ENCODE measurements at places on chromosomes 5 and 9.
A peak's percentile ranks its signal among the peaks of the same experiment; 100 is the strongest.

- DNase-seq = no peak
Observed at GRCh38 chr9:14106699-14107098, 207.2 kb downstream of the NFIB start.

- no peak for DNase-seq
Observed at GRCh38 chr9:70441622-70442021, 27.2 kb upstream of the KLF9 start.

DNA sequence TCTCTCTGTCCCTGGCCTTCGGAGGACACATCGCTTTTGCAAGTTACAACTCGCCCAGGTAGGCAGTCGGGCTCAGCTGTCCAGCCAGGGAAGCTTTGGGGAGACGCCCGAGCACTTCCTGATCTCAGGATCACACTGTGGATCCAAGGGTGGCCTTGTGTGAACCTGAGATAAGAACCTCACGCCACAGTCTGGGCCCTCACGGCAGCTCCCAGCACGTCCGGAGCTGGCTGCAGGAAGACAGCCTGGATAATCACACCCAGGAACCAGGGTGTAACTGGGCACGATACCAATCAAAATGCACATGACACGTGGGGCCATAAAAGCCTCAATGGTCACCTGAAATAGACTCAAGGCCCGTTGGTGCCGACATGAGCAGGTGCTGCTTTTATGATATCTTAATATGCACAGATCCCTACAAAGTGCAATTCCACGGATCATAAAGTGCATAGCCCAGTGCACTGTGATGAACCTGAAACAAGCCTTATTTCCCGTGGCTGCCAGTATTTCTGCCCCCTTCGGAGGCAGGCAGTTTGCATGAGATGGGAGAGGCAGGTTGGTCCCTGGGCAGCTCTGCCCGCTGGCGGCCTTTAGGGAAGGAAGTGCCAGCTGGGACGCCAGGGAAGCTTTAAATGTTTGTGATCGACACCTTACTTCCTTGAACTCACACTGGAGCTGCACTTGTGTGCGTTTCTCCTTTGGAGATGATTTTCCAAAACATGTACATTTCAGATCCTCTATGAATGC lies 14.5 kb downstream of the SLC6A18 start:
- DNase-seq = no peak

- no peak for DNase-seq
Observed at GRCh38 chr9:107034831-107035230, 171.9 kb downstream of the ZNF462 start.

- peak; percentile 60 for DNase-seq
Observed at GRCh38 chr5:157486221-157486681, 26.2 kb downstream of the NIPAL4 start.

GRCh38 chr5:110371725-110372041 lies 354.8 kb downstream of the TMEM232 start:
- peak; percentile 39 for DNase-seq

DNA sequence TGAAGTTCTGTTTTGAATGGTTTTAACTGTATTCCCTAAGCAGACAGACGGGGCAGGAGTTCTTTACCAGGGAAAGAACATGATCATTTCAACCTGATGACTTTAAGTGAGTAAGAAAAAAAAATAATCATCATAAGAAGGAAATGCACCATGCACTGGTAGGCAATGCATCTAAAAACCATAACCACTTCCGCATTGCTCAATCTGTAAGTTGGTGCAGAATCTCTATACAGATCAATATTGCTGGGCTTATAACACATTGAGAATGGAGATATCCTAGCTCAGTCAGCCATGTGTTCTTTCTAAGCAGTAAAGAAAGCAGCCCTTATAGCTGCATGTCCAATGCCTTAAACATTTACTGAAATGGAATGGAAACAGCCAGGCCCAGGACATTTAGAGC lies 407.1 kb upstream of the DMAC1 start:
- DNase-seq = no peak

- no peak for DNase-seq
Observed at GRCh38 chr9:98031935-98032334, 24.6 kb upstream of the NANS start.

DNA sequence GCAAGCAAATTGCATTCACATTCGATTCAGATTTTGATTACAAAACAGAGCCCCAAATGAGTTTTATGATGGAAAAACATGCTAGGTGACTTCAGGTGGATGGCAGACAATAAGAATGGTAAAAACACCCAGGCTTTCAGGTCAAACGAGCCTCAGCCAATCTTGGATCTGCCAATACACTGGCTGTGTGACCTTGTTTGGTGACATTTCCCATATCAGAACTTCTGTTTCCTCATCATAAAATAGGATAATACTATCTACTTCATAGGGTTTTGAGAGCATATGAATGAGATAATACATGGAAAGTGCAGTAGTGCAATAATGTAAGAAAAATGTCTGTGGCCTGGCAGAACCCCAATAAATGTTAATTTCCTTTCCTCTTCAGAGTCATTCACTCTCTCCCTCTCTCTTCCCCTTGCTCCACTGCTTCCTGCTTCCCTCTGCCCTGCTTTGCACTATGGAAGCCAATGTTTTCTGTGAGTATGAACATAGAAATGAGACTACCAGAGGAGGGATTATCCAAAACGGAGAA lies 54.7 kb downstream of the SH3RF2 start:
- DNase-seq = no peak

Measured in naive B cell (primary cell).